ENCODE measurements at places on chromosomes 7 and 10.
A peak's percentile ranks its signal among the peaks of the same experiment; 100 is the strongest.

DNA sequence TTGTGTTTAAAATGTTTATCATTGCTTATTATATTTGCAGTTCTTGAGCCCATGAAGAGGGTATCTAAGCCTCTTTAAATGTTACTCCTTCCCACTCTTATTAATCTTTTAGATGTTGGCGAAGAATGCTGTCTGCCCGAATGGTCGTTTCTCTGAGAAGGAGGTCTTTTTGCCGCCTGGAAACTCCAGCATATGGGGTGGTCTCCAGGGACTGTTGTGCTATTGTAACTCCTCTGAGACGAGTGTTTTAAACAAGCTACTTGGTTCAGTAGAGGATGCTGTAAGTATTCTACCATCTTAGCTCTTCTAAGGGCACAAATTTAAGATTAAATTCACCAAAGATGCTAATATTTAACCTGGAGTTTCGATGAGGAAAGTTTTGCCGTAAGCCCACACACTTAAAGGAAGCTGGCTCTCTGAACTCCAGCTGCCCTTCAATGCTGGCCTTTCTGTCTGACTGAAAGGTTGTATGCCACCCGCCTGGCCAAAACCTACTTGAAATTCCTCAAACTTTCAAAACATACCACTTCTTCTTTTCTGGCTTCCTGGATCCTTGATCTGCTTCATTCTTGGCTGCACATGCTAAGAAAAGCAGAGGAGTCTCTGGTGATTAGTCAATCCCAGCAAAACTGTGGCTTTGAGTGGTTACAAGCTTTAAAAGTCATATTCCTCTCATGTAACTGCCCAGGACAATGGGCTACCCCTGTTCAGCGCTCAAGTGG lies 74.7 kb downstream of the ABCA13 start:
- DNase-seq: no peak

DNA sequence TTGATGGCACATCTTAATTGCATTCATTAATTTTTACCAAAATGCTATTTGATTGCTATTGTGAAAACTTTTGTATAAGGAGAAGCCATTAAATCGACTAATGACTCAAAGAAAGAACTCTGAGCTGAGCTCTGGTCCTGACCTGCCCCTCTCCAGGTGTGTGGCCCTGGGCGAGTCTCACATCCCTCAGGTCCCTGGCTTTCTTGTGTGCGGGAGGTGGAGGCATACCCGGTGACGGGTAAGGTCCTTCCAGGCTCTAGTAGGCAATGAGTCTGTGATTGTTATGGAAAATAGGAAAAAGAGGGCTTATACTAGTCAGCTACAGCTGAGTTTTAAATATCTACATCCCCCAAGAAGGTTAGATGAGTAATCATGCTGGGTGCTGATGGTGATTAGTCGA lies 248.1 kb downstream of the GATA3 start:
- DNase-seq: no peak

DNA sequence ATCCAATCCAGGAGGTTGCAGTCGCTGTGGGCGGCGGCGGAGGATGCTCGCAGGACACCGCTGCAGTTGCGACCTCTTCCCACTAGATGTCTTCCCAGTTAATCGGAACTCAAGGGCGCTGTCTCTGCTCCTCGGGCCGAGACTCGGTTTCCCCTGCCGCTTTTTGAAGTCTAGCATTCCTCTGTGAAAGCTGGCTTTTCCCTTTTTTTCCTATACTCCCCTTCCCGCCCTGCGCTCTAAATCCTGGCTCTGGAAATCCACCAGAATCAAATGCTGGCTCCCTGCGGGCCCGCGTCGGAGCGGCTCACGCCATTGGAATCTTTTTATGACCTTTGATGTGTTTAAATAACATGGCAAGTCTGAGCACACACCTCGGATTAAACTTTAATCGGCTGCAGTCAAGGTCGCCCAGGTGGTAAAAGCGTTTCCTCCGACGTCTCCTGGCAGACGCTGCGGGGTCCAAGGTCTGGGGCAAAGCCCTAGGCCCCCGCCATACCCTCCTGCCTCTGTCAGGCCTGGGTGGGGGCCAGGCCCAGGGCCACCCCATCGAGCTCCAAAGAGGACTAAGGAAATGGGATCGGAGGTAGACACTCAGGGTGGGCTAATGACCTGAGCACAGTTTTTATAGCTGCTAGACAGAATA lies 10.7 kb upstream of the HOXA13 start:
- DNase-seq: peak; percentile 21

- DNase-seq: no peak
Measured at GRCh38 chr10:111175787-111176186, 99.0 kb downstream of the ADRA2A start.

DNA sequence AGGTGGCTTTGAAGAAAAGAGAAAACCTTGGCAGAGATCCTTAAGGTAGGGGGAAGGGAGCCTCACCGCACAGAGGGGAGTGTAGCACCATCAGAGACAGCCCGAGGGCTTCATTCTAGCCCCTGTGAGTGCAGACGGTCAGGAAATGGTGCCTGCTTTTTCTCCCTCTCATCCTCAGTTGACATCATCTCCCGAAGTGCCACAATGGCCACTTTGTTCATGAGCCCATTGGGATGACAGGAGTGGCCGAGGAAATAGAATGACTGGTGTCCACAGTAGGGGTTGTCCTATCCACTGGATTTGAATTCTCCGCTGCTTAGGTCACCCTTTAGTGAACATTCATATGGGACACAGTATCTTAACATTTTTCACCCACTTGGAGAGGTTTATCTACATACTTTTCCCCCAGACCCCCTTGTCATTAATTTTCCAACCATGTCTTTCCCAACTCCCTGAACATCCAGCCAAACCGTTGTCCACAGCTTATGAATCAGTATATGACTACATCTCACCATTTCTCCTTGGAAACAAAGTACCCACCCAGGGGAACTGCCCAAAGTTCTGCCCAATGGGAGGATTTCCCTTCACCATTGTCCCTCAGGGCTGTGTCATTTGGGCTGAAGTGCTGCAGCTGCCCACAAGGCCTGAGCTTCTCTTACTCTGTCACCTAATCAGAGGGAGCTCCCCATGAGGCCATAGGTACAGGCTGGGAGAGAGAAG lies 108.8 kb downstream of the ADCY1 start:
- DNase-seq: no peak

GRCh38 chr10:43437141-43437870 lies 395 bp downstream of the ZNF487 start:
- DNase-seq: no peak

GRCh38 chr10:119478111-119478802 lies 64.3 kb downstream of the RGS10 start:
- DNase-seq: no peak

GRCh38 chr10:50624413-50624865 lies 683 bp upstream of the SGMS1 start:
- peak; percentile 36 for DNase-seq

- no peak for DNase-seq
Measured at GRCh38 chr10:37733822-37734221, 123.6 kb downstream of the ZNF248 start.

- DNase-seq: no peak
Measured at GRCh38 chr7:132232406-132232805, 343.9 kb downstream of the PLXNA4 start.

DNA sequence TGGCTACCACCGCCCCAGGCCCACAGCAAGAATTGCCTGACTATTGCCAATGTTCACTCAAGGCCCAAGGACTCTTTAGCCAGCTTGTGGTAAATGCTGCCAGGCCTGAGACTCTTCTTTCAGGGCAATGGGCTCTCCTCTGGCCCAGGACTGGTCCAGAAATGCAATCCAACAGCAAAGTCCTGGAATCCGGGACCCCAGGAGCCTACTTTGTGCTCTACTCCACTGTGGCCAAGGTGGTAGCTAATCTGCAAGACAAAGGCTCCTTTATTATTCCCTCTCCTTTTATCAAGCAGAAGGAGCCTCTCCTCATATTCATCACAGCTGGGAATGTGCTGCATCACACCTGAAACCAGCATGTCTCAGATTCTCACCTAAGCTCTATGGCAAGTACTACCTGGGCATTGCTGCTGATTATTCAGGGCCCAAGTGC lies 107.6 kb upstream of the PRSS58 start:
- DNase-seq: no peak

GRCh38 chr7:48876087-48876486 lies 48.3 kb upstream of the CDC14C start:
- no peak for DNase-seq

DNA sequence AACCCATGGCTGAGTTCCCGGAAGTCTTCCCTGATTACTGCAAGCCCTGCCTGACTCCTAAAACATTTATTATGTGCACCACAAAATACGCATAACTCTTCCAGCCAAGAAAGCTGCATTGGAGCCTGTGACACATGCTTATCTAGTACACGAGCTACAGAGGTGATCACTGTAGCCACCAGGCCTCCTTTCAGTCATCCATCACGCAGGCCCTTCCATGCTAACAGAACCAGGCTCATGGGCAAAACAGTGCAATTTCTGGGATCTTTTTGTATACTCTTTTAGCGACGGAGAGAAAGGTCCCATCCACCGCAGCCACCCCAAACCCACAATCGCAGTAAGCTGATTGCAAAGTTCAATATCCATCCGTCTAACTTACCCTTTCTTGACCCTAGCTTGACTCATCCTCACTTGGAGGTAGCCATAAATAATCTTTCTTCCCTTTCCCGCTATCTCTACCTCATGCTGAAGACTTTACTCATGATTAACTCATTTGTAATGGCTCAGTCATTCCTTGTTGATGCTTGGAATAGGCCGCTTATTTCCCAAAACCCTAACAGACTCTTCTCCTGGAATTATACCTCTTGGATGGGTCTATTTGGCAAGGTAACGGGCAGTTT lies 1203.5 kb downstream of the TYW1 start:
- DNase-seq: no peak

DNA sequence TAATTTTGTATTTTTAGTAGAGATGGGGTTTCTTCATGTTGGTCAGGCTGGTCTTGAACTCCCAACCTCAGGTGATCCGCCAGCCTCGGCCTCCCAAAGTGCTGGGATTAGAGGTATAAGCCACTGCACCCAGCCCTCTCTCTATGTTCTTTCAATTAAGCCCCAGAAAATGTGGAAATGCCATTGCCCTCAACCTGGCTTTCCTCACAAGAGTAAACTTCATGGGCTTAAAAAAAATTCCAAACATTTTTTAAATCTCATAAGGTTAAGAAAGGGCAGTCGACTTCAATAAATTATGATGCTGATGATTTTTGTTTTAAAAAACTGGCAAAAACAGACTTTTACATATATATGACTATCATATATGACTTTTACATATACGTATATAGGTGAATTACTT lies 107.6 kb downstream of the TES start:
- no peak for DNase-seq

- DNase-seq: no peak
Measured at GRCh38 chr10:60853107-60853506, 74.8 kb downstream of the CDK1 start.

- no peak for DNase-seq
Measured at GRCh38 chr7:157622000-157622399, 285.2 kb downstream of the DNAJB6 start.

DNA sequence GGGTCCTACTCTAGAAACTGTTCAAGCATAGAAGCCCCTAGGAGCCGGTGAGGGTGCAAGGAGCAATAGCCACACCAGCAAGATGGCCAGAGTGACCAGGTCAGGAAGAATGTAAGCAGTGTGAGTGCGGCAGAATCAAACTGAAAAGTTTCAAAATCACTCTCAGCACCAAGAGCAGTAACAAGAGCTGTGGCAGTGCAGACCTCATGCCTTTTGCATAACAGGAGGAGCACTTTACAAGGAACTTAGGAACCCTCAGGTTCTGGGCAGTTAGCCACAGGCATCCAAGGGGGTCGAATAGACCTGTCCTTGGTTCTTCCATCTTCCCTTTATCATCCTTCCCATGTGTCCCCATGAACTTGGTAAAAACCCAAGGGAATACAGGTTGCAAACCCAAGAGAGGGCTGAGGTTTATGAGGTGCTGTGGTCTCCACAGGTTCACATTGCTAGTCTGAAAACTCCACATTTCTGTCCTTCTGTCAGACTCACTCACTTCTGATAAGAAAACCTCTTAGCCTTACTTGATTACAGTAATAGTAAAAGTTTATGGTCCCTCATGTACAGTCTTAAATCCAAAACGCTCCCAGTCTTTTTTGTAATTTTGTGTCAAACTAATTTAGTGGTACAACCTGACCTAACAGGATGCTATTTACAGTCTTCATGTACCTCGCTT lies 78.4 kb downstream of the PON1 start:
- no peak for DNase-seq

DNA sequence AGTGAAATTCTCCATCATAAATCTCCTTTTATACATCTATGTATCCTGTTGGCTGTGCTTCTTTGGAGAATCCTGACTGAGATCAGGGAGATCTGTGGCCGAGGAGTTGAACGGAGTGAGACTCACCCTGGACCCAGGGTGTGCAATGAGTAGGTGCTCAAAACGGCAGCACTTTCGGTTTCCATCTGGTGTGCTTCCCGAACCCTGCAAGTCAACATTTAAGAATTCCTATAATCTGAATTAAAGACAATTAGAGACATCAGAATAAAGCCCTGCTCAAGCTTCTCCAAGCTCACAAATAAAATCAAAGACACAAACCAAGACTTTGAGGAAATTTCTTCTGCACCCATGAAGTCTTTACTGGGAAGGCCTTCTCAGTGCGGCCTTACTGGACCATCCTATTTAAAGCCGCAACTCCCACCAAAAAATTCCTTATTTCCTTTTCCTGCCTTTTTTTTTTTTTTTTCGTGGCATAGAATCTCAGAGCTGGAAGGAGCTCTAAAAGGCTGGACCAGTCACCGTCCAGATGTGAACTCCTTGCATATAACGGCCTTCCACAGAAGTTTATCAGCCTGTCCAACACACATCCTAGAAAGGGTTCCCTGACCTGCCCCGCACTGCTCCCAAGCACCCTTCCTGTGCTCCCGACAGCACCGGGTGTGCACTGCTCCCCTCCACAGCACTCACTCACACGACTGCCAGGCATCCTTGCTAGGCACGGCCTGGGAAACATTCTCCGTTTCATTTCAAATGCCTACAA lies 29.7 kb downstream of the GNA12 start:
- no peak for DNase-seq

DNA sequence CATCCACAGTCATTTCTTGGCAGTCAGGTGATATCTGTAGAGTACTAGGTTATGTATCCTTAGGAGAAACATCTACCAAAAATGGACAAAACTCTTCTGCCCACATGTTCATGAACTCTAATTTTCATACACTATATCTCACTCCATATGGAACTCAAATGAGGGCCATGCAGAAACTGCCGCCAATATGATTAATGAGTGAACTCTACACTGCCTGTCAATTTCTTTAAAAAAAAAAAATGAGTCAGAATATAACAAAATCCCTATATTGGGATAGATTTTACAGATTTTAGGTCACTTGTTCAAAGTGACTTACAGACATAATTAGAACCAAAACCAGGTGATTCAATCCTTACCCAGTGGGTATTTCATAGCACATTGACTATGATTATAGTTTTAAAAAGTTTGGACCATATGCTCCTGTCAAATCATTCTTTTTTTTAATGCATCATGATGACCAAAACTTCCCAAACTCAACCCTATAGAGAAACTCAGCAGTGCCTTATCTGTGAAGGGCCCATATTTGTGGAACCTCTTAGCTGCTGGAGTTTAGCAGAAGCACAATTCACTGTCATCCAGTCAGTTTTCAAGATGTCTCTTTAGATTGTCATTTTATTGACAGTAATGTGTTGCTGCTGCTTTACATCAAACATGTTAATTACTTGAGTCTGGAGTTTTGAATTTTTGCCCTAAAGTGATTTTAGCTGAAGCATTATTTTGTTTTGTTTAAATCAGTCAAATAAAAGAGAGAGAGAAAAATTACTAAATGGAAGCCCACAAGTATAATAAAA lies 11.1 kb downstream of the LRRN3 start:
- DNase-seq: no peak
